Panc1 (cell line): ENCODE measurements at places on chromosomes 1 and 21.

DNA sequence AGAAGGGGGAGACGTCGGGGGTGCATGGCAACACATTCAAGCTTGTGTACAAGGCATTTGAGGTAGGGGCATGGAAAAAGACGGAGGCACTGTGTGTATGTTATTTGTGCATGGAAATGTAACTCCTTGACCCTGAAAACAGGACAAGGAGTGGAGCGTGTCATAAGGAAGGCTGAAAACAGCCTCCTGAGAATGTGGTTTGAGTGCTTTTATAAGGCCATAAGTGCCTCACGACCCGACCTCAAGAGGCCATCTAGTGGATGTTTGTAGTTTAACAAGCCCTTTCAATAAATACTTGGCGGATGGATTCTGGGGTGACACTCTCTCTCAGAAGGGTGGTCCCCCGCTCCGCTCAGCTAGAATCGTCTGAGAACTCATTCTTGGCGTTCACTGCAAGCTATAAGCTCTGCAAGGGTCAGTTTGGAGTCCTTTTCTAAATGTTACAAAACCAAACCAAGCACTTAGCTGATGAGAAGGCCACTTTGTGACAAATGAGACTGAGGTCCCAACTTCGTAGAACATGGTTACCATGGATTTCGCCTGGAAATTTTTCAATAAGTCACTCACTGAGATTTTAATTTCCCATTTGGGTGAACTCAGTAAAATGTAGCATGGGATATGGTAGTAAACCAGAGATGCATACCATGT is 38.8 kb upstream of the CLCA4 start:
- no peaks in the 10 kb centered on the region for H3K36me3 ChIP-seq
- no peaks in the 10 kb centered on the region for H3K4me1 ChIP-seq
- peaks cover 5% of the 10 kb centered on the region; the same call in 1 of the 2 replicates for H3K27me3 ChIP-seq
- H3K27ac ChIP-seq: no peak overlapping the region
- H3K4me3 ChIP-seq: no peak overlapping the region

- H3K4me1 ChIP-seq: no peaks in the 10 kb centered on the region
- no peak for DNase-seq
- no peak overlapping the region for H3K27ac ChIP-seq
- H3K4me3 ChIP-seq: no peak overlapping the region
These were observed 206.4 kb upstream of the PTGFR start for GRCh38 chr1:78284354-78284753.

GRCh38 chr1:232978815-232979214 is 28.4 kb downstream of the NTPCR start:
- no peak for DNase-seq
- H3K36me3 ChIP-seq: no peaks in the 10 kb centered on the region
- H3K27me3 ChIP-seq: no peaks in the 10 kb centered on the region
- H3K4me1 ChIP-seq: no peaks in the 10 kb centered on the region
- no peak overlapping the region for H3K27ac ChIP-seq

- H3K4me3 ChIP-seq: no peak overlapping the region
- DNase-seq: no peak
- no peak overlapping the region for H3K27ac ChIP-seq
- H3K27me3 ChIP-seq: no peaks in the 10 kb centered on the region
- H3K36me3 ChIP-seq: no peaks in the 10 kb centered on the region
- H3K4me1 ChIP-seq: no peaks in the 10 kb centered on the region
These were observed 496.2 kb upstream of the RGS18 start for GRCh38 chr1:191662051-191662450.

- no peak overlapping the region; the same call in 1 of the 2 replicates for H3K27ac ChIP-seq
- H3K36me3 ChIP-seq: no peaks in the 10 kb centered on the region
- no peaks in the 10 kb centered on the region; the same call in 1 of the 2 replicates for H3K4me1 ChIP-seq
- no peaks in the 10 kb centered on the region for H3K27me3 ChIP-seq
- H3K4me3 ChIP-seq: no peak overlapping the region
These were observed 204.0 kb upstream of the HMCN1 start for GRCh38 chr1:185530215-185530614.

DNA sequence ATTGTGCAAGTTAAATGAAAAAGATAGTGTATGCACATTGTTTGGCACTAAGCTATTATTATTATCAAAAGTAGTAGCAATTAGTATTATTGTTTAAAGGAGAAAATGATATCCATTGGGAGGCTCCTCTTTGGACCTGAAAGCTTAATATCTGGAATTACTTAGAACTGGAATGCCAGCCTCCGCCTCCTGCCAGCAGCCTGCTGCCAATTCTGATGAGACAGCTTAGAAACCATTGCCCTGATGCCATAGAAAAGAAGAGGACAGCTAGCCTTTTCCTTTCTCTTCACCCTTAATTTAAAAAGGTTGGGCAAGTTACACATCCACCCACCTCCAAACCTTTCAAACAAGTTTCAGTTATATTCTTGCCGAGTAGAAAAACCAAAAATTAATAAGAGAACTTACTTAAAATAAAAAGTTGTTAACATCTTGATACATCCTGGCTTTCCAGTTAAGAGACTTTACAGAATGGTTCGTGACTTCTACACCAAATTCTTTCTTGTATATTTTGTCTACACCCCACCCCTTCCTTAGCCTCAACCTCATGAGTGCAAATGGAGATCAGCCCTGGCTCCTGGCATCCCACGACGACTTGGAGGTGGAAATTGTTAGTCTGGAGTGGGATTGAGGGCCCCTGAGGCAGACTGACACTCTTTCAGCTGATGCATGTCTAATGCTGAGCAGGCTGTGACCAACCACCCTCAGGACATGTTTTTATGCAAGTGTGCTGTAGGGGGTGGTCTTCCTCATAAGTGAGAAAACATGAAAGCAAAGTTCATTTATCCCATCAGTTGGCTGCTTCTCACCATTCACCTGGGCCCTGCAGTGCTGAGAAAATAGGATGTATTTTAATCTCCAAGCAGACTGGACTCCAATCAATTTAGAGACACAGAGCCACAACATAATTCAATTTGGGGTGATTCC is 120.6 kb downstream of the KCNJ15 start:
- no peak overlapping the region for H3K4me3 ChIP-seq
- no peak overlapping the region for H3K27ac ChIP-seq
- no peaks in the 10 kb centered on the region for H3K27me3 ChIP-seq
- DNase-seq: no peak
- no peaks in the 10 kb centered on the region for H3K36me3 ChIP-seq
